ENCODE measurements at places on chromosomes 6 and 20. TPM values are rescaled to one million over a fixed set of nuclear protein-coding genes. Genes with fewer than 3 reads are reported as not detected.

Gene BCKDHB
- total RNA-seq, result 22.6 TPM

Gene MUC22
- total RNA-seq, result not detected

Gene NOX3
- total RNA-seq, result not detected

Gene TRIM10
- not detected for total RNA-seq

Gene CD93
- 0.54 TPM for total RNA-seq

Gene RSPO3
- 19.3 TPM for total RNA-seq

Gene RIMS1
- total RNA-seq, result 7.8 TPM

Gene MYCT1
- 0.13 TPM for total RNA-seq

Gene KHDC1L
- total RNA-seq, result 0.26 TPM

Gene PRDM13
- not detected for total RNA-seq

Gene FANCE
- total RNA-seq, result 5.5 TPM

Gene TINAG
- total RNA-seq, result 0.13 TPM

Gene ENPP4
- total RNA-seq, result 1.6 TPM

Gene MEP1A
- not detected for total RNA-seq

Gene SH3BGRL2
- total RNA-seq, result 2.9 TPM

Gene FAM229B
- total RNA-seq, result 18.8 TPM

Gene C6orf15
- not detected for total RNA-seq

Gene VGLL2
- total RNA-seq, result not detected

Gene SRMS
- total RNA-seq, result not detected

Gene FAM184A
- total RNA-seq, result 1.8 TPM

Gene MLN
- total RNA-seq, result not detected

Gene SCUBE3
- 3.4 TPM for total RNA-seq

Gene RBCK1
- 51.7 TPM for total RNA-seq

Gene SLX4IP
- 6.4 TPM for total RNA-seq

Gene CTCFL
- not detected for total RNA-seq

Gene TBXT
- total RNA-seq, result not detected

Data from articular chondrocyte of knee joint (primary cell).